ENCODE measurements at places on chromosomes 3 and 15. TPM values are rescaled to one million over a fixed set of nuclear protein-coding genes. Genes with fewer than 3 reads are reported as not detected.

CAMK1 gene
- 53.5 TPM for total RNA-seq

TMEM45A gene
- 7.6 TPM for total RNA-seq

DISP2 gene
- total RNA-seq: 18.0 TPM

SLC28A1 gene
- 0.23 TPM for total RNA-seq

NANOGP8 gene
- total RNA-seq: 0.69 TPM

All from diencephalon (tissue), 1 donor.